Suprapubic skin (tissue), 4 donors: ENCODE measurements at places on chromosomes 13 and 19.

DNA sequence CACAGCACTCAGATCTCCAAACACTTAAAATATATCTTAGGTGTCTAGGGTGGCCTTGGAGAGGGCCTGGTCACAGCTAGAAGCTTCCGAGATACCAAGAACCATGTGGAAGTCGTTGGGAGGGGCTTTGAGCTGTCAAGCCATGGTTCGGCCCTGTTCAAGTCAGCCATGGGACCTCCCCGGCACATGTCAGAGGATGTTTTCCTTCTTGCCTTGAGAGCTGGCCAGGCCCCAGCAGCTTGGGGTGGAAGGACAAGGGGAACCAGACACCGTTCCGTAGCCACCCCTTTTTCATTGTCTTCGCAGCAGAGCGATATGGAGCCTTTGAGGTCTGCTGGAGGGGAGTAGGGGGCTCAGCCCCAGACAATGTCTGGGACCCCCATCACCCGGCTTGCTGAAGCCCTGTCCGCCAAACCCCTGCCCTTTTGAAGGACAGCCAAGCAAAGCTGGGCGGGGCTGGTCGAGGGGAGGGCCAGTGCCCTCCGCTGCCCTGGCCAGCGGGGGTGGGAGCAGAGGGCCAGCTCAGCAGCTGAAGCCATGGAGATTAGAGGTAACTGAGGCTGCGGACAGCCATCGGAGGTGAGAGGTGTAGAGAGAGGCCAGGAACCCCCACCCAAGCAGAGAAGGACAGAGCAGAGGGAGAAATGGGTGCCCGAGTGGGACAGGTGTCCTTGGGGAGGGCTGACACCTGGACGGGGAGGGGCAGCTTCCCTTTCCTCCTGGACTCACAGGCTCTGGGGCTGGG is 435 bp downstream of the KLK11 start:
- DNase-seq = no peak

DNA sequence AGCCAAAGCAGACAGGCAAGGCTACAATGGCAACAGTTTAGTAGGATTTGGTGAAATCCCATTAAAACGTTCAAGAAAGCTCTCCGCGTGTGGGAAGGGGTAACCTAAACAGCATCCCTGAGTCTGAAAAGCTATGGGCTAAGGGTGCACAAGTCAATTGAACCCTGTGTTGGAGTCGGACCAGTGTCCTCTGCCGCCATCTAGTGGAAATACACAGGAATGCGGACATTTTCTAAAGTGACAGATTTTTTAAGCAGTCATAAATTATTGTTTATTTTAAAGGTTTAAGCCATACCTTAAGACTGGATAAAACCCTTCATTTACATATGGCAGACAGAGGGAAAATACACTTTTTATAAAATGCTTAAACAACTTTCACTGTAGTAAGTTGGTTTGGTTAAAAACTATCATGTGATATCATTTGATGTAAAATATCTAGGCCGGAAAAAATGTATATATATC is 26.5 kb upstream of the LSM14A start:
- DNase-seq = no peak

DNA sequence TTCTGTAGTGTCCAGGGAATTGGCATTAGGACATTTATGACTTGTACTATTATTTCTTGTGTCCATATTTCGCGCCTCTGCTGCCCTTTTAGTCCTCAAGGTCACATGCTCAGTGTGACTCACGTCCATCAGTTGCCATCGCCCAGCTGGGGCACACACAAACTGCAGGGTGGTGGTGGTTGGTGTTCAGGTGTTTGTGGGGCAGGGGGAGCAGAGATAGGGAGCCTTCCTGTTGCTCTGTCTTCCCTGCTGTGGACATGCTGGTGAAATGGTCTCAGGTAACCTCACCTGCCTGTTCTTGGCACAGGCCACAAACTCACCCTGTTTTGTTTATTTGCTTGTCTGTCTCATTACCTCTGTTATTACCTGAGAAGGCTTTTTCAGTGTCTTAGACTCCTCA is 22.4 kb downstream of the PRR12 start:
- no peak for DNase-seq

- no peak for DNase-seq
Measured at GRCh38 chr19:1516395-1516753, 3.6 kb upstream of the ADAMTSL5 start.

- no peak for DNase-seq
Measured at GRCh38 chr13:38348861-38349389, 726 bp upstream of the UFM1 start.

- DNase-seq = no peak
Measured at GRCh38 chr13:49620170-49620621, 8.1 kb upstream of the ARL11 start.

DNA sequence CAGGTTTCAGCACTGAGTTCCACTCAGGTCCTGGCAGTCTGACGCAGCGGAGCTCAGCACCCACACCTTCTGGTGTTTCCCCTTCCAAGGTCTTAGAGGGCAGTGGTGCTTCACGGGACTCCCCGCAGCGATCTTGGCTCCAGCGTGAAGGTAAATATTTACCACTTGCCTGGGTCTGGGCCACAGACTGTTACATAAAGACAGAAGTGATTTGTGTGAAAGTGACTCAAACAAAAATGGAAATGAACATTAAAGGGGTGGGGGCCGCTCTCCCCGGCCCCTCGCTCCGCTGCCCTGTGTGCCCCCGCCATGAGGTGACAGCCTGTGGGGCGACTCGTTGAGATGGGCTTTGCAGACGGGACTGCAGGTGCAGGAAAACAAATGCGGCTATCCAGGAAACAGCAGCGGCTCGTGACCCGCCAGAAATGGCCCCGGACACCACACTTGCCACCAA is 55.0 kb downstream of the GGACT start:
- peak; percentile 64 for DNase-seq

DNA sequence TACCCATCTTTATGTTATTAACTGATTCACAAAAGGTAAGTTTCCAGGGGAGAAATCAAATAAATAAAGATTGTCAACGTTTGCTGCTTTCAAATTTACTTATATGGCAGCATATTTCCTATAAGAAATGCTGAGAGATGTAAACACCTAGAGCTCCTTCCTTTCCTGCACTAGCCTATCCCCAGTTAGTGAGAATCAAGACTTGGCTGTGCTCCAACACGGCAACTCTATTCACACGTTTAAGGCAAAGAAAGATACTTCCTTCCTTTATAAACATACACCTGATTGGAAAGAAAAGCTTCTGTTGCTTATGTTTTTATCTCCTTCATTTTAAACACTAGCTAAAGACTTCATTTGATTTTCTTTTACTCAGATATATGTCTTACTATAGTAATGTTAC is 107.0 kb downstream of the PCDH9 start:
- no peak for DNase-seq

- DNase-seq = no peak
Measured at GRCh38 chr19:12726988-12727316, 3.2 kb upstream of the TNPO2 start.

DNA sequence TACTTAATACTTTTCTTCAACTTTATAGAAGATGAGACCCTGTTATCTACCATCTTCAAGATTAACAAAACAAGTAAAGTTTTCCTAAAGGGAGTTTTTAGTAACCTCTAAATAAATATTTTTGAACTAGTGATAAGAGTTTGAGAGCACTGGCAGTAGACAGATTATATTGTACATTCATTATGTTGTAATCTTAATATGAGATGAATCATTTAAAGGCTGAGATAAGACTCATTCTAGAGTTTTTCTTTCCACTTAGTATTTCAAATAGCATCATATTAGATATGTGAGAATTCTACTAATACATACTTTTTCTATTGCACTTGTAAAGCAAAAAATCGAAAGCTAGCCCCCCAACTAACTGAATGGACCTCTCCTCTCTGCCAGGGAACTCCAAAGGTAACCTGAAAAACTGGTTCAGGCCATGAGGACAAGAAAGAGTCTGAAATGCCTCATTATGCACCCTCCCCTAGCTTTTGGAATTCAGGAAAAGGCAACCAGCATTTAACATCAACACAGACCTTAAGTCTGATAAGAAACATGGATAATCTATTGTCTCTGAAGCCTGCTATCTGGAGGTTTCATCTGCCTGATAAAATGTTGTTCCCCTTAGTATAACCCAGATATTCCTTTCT is 875.4 kb upstream of the SLC10A2 start:
- no peak for DNase-seq

GRCh38 chr13:38979891-38980749 is 10.5 kb downstream of the STOML3 start:
- no peak for DNase-seq

- DNase-seq = no peak
Measured at GRCh38 chr13:80235166-80235966, 105.6 kb downstream of the SPRY2 start.

- no peak for DNase-seq
Measured at GRCh38 chr13:24147570-24147963, 13.0 kb upstream of the SPATA13 start.

DNA sequence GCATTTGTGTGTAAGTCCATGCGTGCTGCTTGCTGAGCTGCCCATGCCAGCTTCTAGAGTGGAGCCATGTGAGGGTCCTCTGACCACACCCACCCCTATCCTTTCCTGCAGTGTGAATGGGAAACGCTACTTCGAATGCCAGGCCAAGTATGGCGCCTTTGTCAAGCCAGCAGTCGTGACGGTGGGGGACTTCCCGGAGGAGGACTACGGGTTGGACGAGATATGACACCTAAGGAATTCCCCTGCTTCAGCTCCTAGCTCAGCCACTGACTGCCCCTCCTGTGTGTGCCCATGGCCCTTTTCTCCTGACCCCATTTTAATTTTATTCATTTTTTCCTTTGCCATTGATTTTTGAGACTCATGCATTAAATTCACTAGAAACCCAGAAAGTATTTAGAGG is 10.3 kb downstream of the TBCB start:
- DNase-seq = no peak

GRCh38 chr19:5343848-5344247 is 3.2 kb upstream of the PTPRS start:
- DNase-seq = no peak

- no peak for DNase-seq
Measured at GRCh38 chr13:30340331-30341250, 33.2 kb upstream of the KATNAL1 start.

GRCh38 chr19:9917321-9917720 is 19.0 kb downstream of the OLFM2 start:
- DNase-seq = no peak

DNA sequence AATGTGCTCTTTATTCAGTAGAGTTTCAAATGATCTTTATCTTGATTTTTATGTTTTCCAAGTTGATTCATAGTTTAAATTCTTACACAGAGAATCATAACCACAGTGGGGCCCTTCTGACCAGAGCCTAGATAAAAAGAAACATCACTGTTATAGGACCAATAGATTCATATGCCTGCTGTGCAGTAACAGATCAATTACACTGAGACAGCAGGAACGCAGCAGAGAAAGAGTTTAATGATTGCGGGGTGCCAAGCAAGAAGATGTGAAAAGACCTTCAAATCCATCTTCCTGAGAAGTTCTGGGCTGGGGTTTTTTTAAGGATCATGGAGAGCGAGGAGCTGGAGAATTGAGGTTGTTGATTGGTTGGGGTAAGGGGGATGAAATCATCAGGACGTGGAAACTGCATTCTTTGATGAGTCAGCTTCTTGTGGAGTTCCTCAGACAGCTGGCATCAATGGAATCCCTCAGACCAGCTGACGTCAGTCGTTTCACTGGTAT is 346.6 kb downstream of the TBC1D4 start:
- no peak for DNase-seq

DNA sequence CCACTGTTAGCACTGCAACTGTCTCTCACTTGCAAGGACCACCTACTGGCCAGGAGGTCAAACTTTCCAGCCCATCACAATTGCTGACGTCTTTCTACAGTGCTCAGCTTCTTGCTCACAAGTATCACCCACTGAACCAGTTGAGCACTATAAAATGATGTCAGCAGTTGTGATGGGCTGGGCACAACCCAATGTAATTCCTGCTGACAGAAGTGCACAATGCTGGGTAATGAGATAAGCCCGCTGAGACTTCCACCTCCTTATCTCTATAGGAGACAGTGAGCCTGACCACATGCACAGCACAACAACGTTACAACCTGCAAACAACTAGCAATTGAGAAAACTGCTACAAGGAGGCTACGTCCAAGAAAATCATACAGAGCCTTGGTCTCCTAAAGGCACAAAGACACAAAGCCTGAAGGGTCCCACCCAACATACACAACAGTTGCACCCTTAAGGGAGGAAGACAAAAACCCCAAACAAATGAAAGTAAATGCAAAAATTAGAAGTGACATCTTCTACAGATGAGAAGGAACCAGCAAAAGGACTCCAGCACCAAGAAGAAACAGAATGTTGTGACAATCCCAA is 273.2 kb downstream of the LIG4 start:
- no peak for DNase-seq

DNA sequence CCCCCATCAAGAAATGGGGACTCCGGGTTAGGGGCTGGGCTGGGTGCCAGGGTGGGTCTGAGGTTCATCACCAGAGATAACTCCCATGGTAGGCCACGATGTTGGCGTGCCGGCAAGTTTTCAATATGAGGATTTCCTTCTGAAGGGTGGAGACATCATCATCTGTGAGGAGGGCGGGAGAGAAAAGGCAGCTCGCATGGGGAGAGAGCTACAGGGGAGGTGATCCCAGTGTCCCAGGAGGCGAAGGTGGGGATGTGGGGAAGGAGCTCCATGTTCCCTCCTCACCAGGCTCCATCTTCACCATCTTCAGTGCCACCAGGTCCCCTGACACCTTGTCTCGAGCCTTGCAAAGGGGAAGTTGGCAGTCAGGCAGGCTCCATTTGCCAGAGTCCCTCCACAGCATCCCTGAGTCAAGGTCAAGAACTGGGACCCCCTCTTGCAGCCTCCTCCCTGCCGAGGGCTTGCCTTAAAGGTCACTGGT is 430 bp downstream of the MAP4K1 start:
- no peak for DNase-seq

GRCh38 chr13:112641456-112642089 is 48.3 kb upstream of the ATP11A start:
- no peak for DNase-seq

DNA sequence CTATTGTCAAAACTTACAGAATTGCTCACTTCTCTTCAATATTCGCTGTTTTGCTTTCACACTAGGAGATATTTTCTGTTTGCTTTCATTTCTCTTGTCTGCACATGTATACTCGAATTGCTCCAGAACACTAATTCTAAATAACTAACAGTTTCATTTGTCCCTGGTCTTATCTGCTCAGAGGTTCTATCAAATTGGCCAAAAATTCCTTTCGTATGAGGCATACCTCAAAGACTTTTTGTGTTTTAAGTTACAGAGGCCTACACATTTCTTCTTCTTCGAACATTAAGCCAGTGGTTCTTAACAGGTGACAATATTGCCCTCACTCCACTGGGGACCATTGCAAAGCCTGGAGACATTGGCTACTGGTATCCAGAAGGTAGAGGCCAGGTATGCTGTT is 1314.6 kb downstream of the EFNB2 start:
- no peak for DNase-seq

GRCh38 chr13:25762795-25763377 is 288.9 kb downstream of the SHISA2 start:
- DNase-seq = no peak

DNA sequence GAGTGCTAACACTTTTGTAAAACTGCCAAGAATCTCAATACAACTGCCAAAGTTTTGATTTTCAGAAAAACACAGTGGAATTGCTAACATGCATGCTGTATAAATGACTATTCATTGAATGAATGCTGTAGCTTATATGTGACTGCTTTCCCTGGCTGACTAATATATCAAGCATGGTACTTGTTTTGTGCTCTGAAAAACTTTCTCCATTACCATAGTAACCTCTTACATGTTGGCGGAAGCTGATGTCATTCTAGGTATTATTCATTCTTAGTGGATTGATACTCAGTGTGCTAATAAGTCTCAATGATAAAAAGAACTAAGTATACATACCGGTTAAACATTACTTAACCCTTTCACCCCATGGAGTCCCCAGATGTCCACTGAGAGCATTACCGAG is 166.1 kb upstream of the MYO16 start:
- no peak for DNase-seq

GRCh38 chr19:36043952-36044351 is 10.1 kb downstream of the THAP8 start:
- DNase-seq = no peak
